Progenitor cell of endocrine pancreas (in vitro differentiated cells): ENCODE measurements at places on chromosomes 3 and 15.

GRCh38 chr3:141275973-141276372 is 44.3 kb downstream of the PXYLP1 start:
- DNase-seq, result no peak

GRCh38 chr15:39936187-39936586 is 2.3 kb downstream of the EIF2AK4 start:
- DNase-seq, result no peak

GRCh38 chr3:25430287-25430934 is 2.3 kb downstream of the RARB start:
- DNase-seq, result no peak

DNA sequence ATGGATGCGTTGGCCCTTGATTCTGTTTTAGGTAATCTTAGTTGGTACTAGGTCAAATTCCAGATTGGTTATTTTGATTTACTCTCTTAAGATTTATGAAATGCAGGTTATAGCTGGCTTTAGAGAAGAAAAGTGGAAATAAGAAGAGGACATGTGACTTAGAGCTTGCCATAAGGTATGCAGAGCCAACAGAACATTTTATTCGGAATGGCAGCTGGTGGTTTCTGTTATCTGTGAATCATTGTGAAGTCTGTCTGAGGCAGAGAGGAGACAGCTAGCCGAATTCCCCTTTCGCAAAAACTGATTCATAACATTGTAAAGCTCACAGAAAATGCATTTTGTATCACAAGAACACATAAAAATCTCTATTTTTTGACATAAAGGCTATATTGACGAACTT is 82.1 kb downstream of the FILIP1L start:
- no peak for DNase-seq

DNA sequence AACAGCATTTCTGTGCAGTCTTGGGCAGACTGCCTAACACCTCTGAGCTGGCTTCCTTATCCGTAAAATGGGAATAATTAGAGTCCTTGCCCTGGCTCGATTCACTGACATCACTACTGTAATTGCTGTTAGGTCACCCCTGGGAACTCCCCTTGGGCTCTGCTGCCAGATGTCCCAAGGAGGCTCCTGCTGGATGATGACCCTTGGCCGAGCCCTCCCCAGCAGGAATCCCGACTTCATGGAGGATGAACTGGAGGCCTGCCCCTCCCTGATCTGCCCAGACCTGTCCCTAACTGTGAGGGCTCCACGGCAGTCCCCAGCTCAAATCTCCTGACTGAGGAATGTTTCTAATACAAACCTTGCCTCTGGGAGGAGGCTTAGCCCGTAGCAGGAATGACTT is 18.0 kb downstream of the ESYT3 start:
- no peak for DNase-seq

- no peak for DNase-seq
Measured at GRCh38 chr15:77907824-77908751, 169.4 kb downstream of the TBC1D2B start.

- no peak for DNase-seq
Measured at GRCh38 chr3:74739242-74739641, 124.8 kb upstream of the CNTN3 start.

DNA sequence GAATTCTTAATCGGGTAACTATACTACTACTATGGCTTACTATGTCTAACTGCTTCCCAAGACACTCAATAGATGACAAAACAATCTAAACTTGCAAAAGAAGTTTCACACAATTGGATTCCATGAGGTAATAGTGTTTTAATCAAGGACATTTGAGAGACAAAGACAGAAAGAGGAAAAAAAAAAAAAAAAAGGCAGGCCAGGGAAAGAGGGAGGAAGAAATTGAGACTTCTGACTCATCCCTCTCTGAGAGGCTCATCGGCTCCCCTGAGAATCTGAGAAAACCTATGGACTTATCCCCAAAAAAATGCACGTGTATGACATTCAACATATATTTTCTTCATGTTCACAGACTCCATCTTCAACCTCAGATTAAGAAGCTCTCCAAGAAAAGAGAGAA is 61.0 kb downstream of the SCAPER start:
- DNase-seq, result no peak

DNA sequence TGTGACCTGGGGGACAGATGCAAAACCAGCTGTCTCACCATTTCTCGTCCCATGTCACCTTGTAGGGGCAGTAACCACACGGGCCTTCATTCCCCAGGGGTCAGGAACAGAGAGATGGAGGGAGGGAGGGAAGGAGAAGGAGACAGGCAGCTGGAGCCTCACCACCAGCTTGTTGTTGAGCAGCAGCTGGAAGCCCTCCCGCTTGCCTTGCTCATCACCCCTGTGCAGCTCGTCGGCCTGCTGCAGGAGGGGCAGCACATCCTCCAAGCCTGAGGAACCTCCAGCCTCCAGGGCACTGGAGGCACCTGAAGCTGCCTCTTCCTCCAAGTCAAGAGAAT is 10.3 kb downstream of the RMDN3 start:
- DNase-seq, result no peak

GRCh38 chr15:74265046-74265639 is 29.0 kb downstream of the CCDC33 start:
- peak; percentile 61 for DNase-seq

GRCh38 chr3:194397757-194398312 is 1.2 kb downstream of the GP5 start:
- no peak for DNase-seq

- no peak for DNase-seq
Measured at GRCh38 chr3:170768334-170768801, 101.6 kb downstream of the RPL22L1 start.

- no peak for DNase-seq
Measured at GRCh38 chr3:195612075-195612800, 28.5 kb upstream of the APOD start.

- no peak for DNase-seq
Measured at GRCh38 chr3:111998636-111999483, at the start of gene TAGLN3. Gene TAGLN3, plus strand, starts transcription at chr3:111998922. Its CDS starts 501 bp downstream, at chr3:111999423.

GRCh38 chr15:58221591-58222241 is 83.5 kb downstream of the AQP9 start:
- no peak for DNase-seq

DNA sequence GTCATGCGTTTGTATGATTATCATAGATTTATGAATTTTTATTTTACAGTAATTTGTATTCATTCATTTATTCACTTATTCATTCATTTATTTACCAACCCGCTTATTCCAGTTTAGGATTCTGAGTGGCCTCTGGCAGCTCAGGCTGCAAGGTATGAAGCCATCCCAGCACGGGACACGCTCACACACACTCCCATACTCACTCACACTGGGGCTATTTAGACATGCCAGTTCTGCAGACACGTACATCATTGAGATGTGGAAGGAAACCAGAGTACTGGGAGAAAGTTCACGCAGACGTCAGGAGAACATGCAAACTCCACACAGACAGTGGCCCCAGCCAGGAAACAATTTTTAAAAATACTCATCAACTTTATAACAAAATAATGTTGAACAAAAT is 5.1 kb downstream of the CDIN1 start:
- DNase-seq, result no peak

DNA sequence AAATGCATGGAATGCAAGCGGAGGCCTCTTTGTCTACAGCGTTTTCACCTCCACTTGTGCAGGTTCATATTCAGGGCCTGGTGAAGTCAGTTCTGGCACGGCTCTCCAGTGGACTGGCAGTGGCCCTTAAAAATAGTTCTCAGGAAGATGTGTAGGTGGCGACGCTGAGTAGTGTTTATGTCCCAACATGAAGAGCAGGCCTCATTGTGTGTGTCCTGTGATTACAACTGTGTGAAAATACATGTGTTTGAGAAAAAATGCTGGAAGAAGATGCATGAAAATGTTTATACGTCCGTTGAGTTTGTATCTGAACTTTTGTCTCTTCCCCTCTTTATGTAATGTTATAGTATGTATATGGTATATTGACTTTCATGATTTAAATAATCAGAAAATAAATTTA is 7.2 kb downstream of the LIPC start:
- DNase-seq, result no peak

DNA sequence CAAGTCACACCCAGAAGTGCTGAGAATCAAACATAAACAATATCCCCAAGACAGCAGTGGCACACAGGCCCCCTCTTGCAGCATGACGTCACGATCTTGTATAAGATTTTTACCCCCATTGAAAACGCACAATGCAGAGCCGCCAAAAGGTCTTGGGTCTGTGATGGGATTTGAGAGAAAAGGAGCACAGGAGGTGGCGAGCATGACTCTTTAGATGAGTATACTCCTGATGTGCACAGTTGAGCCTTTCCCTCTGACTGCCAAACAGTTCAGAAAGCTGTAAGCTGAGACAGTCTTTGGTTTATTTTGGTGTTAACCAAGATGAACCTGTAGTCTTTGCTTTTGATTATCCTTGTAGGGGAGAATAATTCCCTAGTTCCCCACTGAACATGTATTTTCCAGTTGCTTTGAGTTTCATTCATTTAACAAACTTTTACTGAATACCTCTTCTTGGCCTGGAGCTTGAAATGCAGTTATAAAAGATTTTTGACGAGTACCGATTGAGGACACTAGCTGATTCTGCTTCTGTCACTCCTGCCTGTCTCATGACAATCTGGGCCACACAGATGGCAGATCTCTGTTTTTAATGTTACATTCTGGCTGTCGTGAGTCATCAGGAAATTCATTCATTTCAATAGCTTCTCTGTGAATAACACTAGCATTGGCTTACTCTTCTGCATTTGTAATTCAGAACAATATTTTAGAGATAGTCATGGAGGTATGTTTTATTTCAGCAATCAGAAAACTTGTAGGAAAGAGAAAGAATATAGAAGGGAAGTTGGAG is 28.9 kb downstream of the CFAP91 start:
- no peak for DNase-seq

- no peak for DNase-seq
Measured at GRCh38 chr3:183306798-183307671, 54.0 kb downstream of the B3GNT5 start.

DNA sequence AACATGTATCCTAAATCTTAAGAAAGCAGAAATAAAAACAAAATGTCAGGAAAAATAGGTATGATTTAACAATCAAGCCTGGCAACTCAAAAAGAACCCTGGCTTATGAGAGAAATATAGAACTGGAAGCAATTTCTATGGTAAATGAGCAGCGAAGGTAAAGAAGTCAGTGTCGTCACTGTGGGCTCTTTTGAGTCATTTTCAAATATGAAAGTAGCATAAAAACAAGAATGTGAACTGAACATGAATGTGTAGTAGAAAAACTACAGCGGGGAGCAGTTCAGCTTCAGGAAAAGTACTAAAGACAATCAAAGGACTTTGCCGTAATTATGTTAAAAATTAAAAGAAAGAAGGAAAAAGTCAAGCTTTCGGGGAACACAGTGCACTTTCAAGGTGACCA is 17.5 kb downstream of the LSG1 start:
- no peak for DNase-seq

GRCh38 chr3:122615303-122615702 is 37.9 kb downstream of the PARP15 start:
- DNase-seq, result no peak

DNA sequence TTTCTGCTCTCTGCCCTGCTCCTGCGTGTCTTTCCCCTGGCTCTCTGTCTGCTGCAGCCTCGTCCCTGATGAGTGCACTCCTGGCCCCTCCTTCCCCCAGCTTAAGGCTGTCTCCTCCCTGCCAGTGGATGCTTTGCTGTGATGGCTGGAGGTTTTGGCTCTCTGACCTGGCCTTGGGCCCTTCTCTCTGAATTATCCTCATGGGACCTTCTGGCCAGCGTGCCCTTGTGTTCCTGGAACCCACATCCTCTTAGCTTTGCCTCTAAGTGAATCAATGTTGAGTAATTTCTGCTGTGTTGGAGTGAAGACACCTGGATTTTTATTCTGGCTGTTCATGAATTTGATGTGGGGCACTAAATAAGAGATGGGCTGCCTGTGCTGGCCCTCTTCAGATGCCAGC is 9.8 kb upstream of the TNFAIP8L3 start:
- no peak for DNase-seq

- peak; percentile 72 for DNase-seq
Measured at GRCh38 chr3:15268033-15268631, 62.1 kb downstream of the CAPN7 start.

GRCh38 chr3:190169243-190169642 is 48.5 kb upstream of the P3H2 start:
- no peak for DNase-seq

DNA sequence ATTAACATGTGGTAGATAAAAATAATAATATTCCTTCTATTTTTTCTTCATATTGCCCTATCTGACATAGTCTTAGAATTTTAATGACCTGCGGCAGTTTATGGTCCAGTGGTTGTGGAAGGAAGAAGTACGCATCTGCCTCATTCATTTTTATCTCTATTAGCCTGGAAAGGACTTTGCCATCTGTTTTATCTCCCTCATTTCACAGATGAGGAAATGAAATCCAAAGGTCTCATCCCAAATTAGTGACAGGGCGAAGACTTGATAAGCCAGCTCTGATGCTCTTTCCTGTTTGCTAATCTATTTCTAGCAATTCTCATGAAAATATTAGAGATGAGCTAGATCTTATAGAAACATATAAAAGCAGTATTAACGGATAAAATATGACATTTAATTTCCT is 113.3 kb downstream of the KLHL25 start:
- no peak for DNase-seq

DNA sequence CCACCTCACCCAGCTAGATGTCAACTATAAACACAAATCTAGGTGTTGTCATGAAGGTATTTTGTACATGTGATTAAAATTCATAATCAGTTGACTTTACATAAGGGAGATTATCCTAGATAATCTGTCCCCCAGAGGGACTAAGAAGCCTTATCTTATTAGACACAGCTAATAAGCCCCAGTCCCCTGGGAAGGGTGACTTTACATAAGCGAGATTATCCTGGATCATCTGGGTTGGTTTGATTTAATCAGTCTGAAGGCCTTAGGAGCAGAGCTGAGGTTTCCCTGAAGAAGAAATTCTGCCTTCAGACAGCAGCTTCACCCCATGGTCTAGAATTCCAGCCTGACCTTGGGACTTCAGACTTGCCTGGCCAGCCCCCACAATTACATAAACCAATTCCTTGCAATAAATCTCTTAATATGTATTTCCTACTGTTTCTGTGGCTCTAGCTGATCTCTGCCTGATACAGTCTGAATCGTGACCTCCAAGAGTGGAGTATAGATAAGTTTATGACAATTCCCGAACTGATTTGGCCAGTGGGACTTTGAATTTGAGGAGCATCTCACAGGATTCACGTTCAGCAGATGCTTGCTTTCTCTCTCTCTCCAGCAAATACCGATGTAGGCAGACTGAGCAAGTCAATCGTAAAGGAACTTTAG is 66.5 kb downstream of the MRPL46 start:
- DNase-seq, result no peak

GRCh38 chr3:100899440-100900091 is 93.7 kb downstream of the ABI3BP start:
- no peak for DNase-seq

DNA sequence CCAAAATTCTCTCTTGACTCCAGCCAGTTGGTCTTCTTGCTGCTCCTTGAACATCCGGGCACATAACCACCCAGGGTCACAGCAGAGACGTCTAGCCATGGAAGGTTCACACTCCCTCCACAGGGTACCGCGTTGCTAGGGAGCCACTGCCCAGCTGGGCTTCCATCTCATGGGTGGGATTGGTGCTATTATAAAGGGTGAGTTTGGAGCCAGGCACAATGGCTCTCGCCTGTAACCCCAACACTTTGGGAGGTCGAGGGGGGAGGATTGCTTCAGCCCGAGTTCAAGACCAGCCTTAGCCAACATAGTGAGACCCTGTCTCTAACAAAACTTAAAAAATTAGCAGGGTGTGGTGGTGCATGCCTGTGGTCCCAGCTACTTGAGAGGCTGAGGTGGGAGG is 17.5 kb upstream of the SKOR1 start:
- DNase-seq, result no peak
